ENCODE measurements at places on chromosomes 11 and 22.

- no peak for DNase-seq
These were observed 6.9 kb downstream of the UPB1 start for GRCh38 chr22:24502034-24502433.

GRCh38 chr11:118918686-118919280, 6.9 kb downstream of the BCL9L start:
- peak; percentile 21 for DNase-seq

DNA sequence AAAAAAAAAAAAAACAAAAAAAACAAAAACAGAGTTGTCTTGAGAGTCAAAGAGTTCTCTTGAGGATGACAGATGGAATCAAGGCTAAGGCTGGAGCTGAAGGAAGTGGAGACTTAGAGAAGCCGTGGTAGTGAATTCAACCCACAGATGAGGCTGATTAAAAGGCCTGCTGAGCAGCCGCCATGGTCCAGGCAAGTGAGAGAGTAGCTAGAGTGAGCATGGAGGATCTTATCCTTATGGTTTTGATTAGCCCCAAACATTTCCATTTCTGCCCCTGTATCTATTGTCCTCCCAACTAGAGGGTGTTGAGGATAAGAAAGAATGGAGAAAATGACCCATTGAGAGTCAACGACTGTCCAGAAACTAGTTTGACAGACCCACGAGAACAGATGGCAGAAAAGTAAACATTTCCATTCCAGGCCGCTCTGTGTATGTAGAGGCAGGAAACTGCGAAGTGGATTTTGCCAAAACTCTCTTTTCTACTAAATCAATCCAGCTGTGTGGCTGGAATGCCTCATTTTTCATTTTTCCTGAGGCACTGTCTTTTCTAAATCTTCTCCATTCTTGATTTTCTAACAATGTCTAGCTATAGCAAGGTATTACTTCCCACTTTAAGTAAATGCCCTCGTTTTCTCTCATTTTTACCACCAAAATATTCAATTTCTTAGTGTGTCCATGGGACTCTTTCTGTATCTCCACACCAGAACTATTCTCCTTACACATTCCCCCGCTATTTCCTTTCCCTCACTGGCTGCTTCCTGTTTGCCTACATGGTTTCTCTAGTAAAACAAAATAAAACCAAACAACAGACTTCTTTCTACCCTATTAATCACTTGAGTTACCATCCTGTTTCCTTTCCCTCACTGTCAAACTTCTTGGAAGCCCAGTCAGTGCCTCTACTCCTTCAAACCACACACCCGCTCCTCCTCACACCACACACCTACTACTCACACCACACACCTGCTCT, 5.4 kb upstream of the MMP8 start:
- DNase-seq, result no peak

DNA sequence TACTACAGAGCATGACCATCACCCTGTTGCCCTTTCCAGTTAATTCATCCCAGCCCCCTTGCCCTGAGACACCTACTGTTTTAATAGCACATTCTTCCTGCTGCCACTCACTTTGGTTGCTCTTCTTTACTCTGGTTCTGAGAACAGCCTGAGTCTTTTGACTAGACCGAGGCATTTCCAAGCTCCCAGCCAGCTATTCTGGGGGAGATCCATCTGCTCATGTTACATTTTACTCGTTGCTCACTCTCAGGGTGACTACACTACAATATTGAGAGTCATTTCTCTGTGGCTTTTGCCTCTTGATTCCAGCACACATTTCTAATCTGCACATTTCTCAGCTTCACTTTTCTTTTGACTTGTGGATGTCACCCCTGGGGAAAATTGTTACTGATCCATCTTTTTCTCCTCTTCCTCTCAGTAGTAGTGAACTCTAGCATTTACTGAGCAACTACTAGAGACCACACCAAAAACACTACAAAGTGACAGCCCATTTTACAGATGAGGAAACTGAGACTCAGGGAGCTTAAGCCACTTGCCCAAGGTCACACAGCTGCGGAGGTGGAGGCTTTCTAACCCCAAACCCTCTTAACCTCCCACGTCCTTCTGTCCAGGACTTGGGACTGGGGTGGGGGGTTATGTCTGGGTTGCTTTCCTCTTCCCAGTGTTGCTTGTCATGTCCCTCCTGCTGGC, 117.8 kb downstream of the C11orf91 start:
- DNase-seq, result no peak

GRCh38 chr22:34966980-34967565, 98.9 kb upstream of the ISX start:
- no peak for DNase-seq

GRCh38 chr22:26845021-26845743, 187.8 kb downstream of the MIAT start:
- peak; percentile 37 for DNase-seq

GRCh38 chr22:27228771-27229170, 571.4 kb downstream of the MIAT start:
- DNase-seq, result no peak

- DNase-seq, result no peak
These were observed 36.9 kb downstream of the PACS1 start for GRCh38 chr11:66106786-66107599.

- DNase-seq, result no peak
These were observed 29.2 kb downstream of the SGSM3 start for GRCh38 chr22:40399621-40400020.

- no peak for DNase-seq
These were observed 6.8 kb downstream of the C11orf21 start for GRCh38 chr11:2294926-2295290.

- no peak for DNase-seq
These were observed 78.2 kb downstream of the FAT3 start for GRCh38 chr11:92302770-92303169.

GRCh38 chr11:105899772-105900171, 122.3 kb downstream of the MSANTD4 start:
- DNase-seq, result no peak

GRCh38 chr11:118313242-118313641, 8.7 kb downstream of the CD3E start:
- no peak for DNase-seq

DNA sequence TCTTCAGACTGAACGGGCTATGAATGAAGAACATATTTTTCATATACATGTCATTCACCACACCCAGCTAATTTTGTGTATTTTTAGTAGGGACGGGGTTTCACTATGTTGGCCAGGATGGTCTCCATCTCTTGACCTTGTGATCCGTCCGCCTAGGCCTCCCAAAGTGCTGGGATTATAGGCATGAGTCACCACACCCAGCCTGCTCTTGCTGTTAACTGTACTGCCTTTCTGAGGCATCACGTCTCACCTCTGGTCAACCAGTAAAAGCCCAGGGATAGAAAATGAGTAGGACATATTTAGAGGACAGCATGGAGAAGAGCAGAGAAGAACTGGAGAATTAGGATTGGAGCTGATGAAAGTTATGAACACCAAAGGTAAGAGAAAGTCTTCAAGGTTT, 55.6 kb downstream of the APOL3 start:
- DNase-seq, result no peak

DNA sequence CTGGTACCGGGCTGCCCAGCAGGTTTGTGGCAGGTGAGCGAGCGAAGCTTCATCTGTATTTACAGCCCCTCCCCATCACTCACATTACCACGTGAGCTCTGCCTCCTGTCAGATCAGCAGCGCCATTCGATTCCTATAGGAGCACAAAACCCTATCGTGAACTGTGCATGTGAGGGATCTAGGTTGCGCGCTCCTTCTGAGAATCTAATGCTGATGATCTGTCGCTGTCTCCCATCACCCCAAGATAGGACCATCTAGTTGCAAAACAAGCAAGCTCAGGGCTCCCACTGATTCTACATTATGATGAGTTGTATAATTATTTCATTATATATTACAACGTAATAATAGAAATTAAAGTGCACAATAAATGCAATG, 15.8 kb upstream of the VSIG10L2 start:
- no peak for DNase-seq

DNA sequence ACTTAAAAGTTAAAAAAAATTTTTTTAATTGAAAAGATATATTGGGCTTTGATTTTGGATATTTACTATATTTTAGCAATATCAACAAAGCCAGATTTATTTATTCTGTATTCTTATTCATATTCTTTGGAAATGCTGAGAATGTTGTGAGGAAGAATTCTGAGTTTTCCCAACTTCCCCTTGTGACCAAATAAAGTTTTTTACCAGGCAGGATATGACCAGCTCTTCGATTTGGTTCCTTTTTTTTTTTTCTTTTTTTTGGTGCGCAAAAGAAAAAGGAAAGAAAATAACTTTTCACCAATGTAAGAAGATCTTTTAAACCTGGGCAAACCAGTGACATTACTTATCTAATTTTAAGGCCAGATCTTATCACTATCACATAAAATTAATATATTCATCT, 12.9 kb downstream of the TCP11L1 start:
- no peak for DNase-seq

GRCh38 chr22:44393066-44393465, 80.3 kb upstream of the SHISAL1 start:
- DNase-seq, result no peak

GRCh38 chr11:44915621-44916020, 35.1 kb downstream of the TP53I11 start:
- peak; percentile 55 for DNase-seq

DNA sequence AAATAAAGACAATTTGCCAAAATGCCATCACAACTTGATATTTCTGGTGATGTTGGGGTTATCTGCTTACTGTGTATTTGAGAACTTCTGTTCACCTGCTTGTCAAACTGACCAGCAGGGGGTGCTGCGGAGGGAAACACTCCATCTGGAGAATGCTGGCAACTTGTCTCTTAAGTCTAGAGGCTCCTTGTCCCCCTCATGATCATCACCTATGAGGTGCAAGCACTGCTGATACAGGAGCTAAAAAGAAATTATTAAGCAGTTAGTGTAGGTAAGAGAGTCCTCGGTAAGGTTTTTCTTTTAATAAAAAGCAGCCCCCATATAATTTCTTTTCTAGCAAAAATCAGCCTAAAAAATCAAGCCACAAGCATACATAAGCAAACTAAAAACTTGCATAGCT, 32.7 kb upstream of the GLYATL1B start:
- peak; percentile 21 for DNase-seq

GRCh38 chr11:62010935-62011528, 43.6 kb upstream of the FTH1 start:
- no peak for DNase-seq
